ENCODE measurements at places on chromosomes 7 and 10.

- DNase-seq: peak; percentile 83
Observed at GRCh38 chr10:70430493-70431445, 10.7 kb downstream of the NODAL start.

GRCh38 chr7:44046321-44047061, 2.0 kb downstream of the DBNL start:
- DNase-seq: no peak

GRCh38 chr10:117161386-117162033, 23.4 kb upstream of the VAX1 start:
- no peak for DNase-seq

- DNase-seq: no peak
Observed at GRCh38 chr7:149454006-149454405, 6.9 kb downstream of the ZNF777 start.

DNA sequence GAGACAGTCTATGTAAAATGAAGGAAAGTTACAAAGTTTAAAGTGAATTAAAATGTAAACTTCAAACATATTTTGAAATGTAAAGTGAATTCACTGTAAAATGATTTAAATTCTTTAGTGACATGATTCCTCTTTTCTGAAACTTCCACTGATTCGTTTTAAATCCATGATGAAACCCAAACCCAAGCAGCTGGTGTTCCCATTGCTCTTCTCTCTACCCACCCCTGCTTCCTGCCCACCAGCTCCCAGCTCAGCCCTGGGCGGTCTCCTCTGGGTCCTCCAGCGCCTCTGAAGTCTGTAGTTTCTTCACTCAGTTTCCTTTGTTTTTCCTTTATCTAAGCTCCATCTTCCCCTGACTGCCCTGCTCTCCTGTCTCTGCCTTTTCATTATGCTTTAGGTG, 175.9 kb downstream of the SNX10 start:
- no peak for DNase-seq
